RPMI8226 (cell line): ENCODE measurements at places on chromosomes 3 and 15.
A peak's percentile ranks its signal among the peaks of the same experiment; 100 is the strongest.

DNA sequence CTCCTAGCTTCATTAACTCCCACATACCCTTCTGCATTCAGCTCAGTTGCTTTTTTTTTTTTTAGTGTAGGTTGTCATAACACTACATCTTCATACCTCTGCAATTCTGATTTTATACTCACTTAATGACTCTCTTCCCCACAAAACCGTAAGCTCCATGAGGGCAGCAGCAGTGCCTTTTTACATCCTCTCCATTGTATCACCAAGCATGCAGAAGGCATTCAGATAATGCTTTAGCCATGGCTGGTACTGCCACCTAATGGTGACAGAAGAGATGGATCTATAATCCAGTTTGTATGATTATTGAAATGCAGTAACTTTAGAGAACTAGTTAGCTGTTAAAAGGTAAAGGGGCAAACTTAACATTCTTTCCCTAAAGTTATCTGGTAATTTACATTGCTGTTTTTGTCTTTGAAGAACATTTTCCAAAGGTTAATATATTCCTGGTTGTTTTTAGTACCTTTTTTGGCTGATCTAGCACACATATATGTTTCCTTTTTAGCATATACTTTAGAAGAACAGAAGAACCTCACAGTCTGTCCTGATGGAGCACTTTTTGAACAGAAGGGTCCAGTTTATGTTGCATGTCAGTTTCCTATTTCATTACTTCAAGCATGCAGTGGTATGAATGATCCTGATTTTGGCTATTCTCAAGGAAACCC is 36.8 kb downstream of the ATP1B3 start:
- DNase-seq = peak; percentile 70

GRCh38 chr3:36373084-36373483 is 7.2 kb upstream of the STAC start:
- DNase-seq = no peak

GRCh38 chr15:39132954-39133600 is 447.8 kb upstream of the THBS1 start:
- DNase-seq = no peak

GRCh38 chr3:152843955-152844354 is 9.0 kb downstream of the P2RY1 start:
- DNase-seq = no peak

DNA sequence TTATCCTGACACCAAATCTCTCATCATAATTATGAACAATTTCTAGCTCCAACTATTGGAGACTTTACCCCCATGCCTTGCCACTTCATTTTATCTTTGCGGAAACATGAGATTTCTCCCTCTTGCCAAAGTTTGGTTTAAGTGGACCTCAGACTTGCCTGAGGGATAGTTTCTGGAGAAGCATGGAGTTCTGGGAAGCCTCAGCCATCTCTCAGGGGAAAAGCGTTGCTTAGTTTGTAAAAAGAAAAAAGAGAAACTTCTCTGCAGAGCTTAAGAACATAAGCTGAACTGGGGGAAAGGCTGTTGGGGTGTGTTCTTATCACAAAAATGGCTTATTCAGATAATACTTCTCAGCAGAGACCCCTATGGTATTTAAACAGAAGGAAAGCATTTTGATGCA is 347.4 kb upstream of the ADAMTS9 start:
- DNase-seq = no peak

- no peak for DNase-seq
These were observed 40.8 kb upstream of the ATP2B2 start for GRCh38 chr3:10546181-10546624.

DNA sequence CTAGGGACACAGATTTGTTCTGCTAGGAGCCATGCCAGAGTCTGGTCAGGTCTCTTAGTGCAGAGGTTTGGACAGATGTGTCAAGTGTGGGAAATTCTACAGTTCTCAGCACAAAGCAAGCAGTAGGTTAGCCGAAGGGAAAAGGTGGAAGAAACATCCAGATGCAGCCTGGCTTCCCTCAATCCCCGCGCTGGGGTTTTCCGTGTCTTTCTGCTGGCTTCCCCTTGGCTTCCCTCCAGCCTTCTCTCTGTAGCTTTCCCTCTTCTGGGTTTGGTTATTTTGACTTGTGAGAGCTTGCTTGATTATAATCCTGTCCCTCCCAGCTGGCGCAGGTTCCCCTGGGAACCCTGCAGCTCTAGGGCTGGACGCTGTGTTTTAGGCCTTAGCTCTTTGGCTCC is 4.1 kb downstream of the TF start:
- DNase-seq = no peak

GRCh38 chr15:67592245-67592644 is 49.7 kb downstream of the MAP2K5 start:
- no peak for DNase-seq

DNA sequence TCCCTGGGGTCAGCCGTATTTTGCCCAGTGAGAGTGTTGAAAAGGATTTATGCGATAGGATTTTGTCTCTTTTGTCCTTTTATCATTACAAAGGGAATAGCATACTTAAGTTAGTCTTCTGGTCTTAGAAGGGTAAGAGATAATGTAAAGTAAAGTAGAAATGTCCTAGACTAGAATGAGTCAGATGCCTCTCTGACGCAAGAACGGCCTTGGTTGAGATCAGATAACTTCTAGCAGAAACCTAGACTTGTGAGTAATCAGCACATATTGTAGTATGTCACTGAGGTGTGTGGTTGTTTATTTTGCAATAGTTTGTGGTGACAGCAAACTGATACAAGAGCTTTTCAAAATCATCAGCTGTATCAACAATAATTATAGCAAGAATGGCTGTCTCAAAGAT is 866.1 kb downstream of the NSUN3 start:
- no peak for DNase-seq

DNA sequence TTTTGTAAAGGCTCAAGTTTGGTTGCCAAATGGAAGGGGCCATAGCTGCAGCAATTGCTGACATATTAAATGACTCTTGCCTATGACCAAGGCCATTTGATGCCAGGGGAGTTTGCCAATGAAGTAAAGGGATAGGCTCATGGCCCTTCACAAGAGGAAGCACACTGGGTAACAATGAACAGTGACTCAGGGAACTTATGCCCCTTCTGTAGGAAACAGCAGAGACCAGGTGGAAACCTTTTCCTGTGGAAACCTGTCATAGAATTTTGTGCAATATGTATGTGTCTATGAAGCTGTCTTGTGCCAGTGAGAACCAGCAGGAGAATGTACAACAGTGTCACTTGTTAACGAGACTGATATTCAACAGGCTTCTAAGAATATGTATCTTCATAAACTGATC is 25.4 kb upstream of the AVEN start:
- no peak for DNase-seq

DNA sequence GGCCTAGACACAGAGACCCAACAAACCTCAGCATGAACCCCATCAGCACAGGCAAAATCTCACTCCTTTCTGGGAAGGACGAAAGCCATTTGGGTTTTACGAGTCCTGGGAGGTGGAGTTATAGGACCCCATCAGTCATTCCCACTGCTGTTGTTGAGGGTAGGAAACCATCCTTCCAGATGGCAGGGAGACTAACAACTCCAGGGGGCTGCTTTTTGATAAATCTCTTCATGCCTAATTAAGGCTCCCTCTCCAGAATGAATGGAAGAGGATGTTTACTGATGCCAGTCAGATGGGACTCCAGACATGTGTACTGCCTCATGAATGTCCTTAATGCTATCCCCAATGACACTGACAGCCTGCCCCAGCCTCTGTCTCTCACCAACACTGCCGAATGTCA is 75.3 kb downstream of the ST8SIA2 start:
- DNase-seq = no peak

- no peak for DNase-seq
These were observed 37.7 kb upstream of the SLC41A3 start for GRCh38 chr3:126121632-126122031.

DNA sequence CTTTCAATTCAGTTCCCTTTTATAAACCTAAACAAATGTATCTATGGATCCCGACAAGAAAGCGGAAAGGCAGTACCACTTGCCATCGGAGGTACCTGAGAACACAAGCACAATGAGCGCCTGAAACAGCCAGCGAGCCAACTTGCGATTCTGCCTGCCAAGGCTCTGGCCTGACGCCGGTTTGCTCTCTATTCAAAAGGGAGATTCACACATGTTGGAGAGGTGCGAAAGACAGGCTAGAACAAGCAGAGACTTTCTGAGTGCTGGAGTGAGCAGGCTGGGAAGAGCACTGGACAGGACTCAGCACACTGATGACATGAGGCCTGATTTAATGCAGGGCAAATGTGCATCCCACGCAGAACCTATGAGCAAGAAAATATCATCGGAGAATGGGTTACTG is 17.7 kb upstream of the PRR23E start:
- no peak for DNase-seq

GRCh38 chr15:69647142-69647513 is 194.5 kb downstream of the RPLP1 start:
- DNase-seq = no peak

- no peak for DNase-seq
These were observed 319.8 kb downstream of the IL5RA start for GRCh38 chr3:2790266-2790815.

DNA sequence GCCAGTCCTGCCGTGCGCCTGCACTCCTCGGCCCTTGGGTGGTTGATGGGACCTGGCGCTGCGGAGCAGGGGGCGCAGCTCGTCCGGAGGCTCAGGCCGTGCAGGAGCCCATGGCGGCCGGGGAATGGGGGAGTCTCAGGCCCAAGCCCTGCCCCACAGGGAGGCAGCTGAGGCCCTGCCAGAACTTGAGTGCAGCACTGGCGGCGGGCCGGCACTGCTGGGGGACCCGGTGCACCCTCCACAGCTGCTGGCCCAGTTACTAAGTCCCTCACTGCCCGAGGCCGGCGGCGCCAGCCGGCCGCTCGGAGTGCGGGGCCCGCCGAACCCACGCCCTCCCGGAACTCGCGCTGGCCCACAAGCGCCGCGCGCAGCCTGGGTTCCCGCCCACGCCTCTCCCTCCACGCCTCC is 190.9 kb upstream of the MME start:
- DNase-seq = no peak

DNA sequence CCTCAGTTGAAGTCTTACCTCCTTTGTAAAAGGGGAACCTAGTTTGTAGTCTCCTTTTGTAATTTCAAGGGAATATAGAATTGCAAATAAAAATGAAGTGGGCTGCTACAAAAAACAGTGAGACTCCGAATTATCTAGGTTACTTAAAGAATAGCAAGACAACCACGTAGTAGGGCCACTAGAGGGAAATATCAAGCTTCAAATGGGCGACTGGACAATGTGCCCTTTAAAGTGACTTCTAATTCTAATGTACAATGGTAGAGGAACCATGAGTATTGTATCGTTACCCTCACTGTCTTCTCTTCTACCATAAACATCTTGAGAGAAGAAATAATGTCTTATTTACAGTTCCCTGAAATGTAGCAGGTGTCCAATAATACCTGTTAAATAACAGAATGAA is 56.3 kb downstream of the TP63 start:
- no peak for DNase-seq

DNA sequence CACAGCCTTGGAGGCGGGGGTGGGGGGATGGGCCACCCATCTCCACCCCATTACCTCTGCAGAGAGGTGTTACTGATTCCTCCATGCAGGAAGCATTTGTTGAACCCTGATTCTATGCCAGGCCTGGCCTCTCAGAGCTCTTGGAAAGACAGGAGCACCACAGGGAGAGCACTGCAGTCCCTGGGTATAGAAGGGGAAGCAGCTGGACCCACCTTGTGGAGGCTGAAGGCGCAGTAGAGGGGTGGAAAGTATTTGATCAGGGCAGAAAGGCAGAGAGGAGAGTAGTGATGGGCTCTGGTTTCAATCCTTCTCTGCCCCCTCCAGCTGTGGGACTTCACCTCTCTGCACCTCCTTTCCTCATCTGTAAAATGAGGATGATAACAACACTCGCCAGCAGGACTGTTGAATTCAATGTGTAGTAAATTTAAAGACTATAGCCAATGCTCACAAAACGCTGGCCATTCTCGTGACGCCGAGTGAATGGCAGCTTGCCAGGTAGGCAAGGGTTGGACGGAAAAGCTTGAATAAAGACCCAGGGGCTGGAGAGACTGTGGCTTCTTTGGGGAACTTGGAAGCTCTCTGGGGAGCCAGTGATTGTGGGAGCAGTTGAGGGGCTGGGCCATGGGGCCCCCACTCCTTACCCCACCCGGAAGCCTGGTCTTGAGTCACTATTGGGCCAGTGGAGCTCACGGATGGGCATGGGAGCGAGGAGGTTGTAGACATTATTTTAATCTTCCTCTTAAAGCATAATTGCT is 8.0 kb upstream of the CCDC33 start:
- DNase-seq = peak; percentile 42

GRCh38 chr15:75354454-75354853 is 7.6 kb downstream of the NEIL1 start:
- DNase-seq = no peak

GRCh38 chr15:48001393-48002039 is 119.3 kb upstream of the SLC24A5 start:
- DNase-seq = peak; percentile 95

DNA sequence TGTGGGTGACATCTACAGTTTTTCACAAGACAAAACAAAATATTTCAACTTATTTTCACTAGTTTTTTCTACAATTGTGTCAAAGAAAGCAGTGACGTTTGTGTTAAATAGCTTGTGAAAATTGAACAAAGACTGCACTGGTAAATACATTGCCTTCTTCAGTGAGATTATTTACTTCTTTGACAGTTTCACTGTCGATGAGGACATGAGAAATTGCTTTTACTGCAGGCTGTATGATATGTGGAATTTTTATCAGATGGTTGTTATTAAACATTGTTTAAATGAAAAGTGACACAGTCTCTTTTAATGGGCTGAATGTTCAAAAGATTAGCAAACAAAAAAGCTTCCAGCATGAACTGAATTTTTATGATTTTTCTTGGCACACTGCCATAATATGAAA is 773.9 kb upstream of the CADM2 start:
- DNase-seq = no peak

DNA sequence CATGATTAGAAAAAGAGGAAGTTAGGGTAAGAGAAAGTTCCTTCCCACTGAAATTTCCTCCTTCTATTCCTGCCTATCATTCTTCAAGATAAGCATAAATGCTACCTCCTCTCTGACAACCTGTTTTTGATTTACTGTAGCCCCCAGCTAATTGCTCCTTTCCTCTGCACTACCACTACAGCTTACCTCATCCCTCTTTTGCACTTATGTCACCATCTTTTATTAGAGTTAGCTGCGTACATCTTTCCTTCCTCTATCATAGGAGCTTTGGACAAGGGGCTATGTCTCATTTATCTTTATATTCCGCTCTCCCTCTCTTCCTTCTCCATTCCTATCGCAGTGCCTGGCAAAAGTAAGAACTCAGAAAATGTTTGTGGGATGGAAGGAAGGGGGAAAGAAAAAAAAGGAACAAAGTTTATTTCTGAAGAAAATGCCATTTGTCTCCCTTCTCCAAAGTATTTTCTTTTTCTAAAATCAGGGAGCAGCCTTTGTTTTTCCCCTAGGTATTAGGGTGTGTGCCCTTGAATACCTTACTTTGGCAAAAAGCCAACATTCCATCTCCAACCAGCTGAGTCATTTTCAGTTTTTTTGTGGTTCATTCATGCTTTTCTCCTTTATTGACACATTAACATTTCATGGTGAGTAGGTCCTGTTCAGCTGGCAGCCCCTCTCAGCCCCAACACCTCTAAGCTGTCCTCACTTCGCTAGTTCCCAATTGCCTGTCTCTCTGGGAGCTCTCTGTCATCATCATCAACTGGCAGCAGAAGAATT is 87.6 kb upstream of the SOX2 start:
- no peak for DNase-seq

GRCh38 chr3:153328690-153329089 is 166.7 kb downstream of the RAP2B start:
- DNase-seq = no peak
